ENCODE measurements at places on chromosomes 5 and 9.

DNA sequence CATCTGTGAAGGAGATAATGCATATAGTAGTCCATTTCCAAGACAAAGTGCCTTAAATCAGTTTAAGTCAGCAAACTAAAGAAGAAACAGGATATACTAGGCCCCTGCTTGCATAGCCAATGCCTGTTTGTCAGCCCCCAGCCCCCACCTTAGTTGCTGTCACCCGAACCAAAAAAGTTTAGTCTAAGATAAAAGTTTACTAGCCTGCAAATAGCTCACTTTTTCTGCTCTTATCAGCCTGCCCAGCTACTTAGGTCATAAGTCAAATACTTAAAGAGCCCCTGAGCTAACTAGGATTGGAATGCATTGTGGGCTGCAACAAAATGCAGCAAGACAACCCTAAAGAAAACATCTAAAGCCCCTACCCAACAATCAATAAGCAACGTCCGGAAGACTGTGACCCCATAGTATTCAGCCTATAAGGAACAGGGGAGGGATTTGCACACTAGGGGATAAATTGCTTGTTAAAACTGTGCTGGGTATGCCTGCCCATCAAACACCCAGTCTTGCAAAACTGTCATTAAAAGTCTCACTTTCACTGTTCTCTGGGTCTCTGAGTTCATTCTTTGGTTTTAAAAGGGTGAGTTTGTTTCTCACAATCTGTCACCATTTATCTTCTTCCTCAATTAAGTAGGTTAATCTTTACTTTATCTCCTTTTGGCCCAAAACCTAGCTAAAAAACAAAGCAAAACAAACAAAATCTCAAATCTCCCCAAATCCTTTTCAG lies 92.4 kb upstream of the CEP78 start:
- DNase-seq, result no peak

DNA sequence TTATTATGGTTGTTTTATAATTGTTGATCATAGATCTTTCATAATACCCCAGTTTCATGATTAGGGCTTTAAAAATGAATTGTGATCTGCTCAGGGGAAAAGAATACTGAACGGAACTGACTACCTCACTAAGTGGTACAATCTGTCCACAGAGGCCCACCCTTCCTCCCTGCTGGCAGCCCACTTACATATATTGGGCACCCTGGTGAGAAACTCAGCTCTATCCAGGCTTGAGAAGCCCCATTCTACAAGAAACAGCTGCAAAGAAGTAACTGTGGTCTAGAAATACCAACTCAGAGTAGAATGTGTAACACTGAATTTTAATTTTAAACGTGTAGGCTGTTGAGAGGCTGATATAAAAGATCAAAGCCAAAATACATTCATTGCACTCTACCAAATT lies 46.9 kb downstream of the TSSK1B start:
- DNase-seq, result no peak

GRCh38 chr5:25339541-25339940 lies 694.8 kb upstream of the CDH10 start:
- DNase-seq, result no peak

- DNase-seq, result no peak
These were observed 53.8 kb upstream of the JMY start for GRCh38 chr5:79182141-79182540.

DNA sequence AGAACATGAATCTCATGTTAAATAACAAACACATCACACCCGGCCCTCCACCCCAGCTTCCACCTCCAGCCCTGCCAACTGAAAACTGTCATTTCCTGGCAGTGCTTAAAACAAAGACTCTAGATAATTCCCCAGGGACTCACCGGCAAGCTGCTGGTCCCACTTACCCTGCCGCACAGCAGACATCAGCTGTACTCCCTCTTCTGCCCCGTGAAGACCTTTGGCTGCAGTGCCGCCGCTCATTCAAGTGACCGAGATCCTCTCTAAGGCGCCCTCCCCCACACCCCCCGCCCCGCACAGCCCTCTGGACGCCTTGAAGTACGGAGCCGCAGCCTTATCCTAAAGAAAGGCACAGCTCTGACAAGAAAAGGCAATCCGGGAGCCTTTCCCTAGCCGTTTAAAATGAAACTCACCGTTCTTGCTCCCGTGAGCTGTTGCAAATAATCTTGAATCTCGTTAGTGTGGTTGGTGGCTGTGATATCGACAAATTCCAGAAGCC lies 434 bp downstream of the GLRX start:
- DNase-seq, result no peak

DNA sequence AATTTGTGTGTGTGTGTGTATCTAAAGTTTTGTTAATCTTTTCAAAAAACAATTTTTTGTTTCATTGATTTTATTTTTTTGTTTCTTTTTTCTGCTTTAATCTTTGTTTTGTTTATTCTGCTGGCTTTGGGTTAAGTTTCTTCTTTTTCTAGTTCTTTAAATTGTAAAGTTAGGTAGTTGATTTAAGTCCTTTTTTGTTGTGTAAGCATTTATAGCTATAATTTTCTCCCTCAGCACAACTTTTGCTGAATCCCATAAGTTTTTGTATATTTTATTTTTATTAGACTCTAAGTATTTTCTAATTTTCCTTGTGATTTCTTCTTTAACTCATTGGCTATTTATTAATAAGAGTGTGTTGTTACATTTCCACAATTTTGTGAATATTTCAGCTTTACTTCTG lies 34.9 kb downstream of the GABRA6 start:
- DNase-seq, result no peak

GRCh38 chr5:173823721-173824567 lies 64.2 kb upstream of the CPEB4 start:
- no peak for DNase-seq

- no peak for DNase-seq
These were observed 10.7 kb upstream of the GCNT4 start for GRCh38 chr5:75062925-75063531.

- no peak for DNase-seq
These were observed 370.9 kb downstream of the PLK2 start for GRCh38 chr5:58088941-58089340.

DNA sequence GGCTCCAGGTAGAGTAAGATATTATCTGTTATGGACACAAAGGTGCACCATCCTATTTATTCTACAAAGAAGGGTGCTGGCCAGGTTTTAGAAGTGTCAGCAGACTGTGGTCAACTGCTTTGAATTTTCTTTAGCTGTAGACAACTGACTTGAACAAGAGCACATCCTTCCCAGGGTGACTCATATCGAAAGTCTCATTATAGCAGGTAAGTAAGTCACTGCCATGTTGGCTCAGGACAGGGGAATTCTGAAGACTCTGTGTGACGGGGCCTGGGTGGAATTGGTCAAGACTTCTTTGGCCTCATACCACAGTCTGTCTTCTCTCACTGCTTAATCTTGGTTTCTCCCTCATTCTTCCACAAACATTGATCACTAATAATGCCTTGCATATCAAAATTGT lies 214.5 kb upstream of the CDH9 start:
- DNase-seq, result no peak

DNA sequence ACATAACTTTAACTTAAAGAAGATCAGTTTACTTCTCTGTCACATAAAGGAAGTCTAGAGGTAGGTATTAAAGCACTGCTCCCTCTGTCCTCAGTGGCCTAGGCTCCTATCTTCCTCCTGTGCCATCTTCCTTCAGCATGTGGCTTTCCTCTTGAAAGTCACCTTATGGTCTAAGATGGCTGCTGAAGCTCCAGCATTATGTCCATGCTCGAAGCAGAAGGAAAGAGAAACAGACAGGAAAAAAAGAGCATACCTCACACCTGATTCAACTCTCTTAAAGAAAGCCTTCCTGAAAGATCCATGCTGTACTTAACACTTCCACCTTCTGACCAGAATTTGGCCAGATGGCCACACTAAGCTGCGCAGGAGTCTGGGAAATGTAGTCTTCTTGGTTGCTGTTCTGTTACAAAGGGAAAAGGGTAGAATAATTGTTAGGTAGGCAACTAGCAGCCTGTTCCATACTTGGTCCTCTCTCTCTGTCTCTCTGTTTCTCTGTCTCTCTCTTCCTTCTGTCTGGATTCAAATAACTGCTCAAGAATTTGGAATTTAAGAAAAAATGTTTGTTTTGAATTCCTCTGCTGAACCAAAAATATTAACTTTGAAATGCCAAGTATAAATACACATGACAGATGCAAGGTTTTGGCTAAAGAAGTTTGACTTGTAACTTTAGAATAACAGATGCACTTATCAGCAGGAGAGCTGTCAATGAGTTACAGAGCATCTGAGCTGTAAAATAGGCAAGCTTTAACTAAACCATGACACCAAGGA lies 16.0 kb downstream of the TMEM174 start:
- no peak for DNase-seq

DNA sequence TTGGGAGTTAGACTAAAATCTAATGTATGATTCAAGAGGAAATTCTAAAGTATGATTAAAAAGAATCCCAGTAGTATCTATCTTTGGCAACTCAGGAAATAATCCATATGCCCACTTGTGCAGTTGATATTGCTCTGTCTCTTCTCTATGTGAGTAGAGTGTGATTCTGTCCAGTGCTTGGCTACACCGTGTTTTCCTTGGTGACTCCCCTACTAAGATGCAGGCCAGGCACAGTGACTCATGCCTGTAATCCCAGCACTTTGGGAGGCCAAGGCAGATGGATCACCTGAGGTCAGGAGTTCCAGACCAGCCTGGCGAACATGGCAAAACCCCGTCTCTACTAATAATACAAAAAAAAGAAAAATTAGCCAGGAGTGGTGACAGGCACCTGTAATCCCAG lies 495.4 kb downstream of the MAT2B start:
- no peak for DNase-seq

DNA sequence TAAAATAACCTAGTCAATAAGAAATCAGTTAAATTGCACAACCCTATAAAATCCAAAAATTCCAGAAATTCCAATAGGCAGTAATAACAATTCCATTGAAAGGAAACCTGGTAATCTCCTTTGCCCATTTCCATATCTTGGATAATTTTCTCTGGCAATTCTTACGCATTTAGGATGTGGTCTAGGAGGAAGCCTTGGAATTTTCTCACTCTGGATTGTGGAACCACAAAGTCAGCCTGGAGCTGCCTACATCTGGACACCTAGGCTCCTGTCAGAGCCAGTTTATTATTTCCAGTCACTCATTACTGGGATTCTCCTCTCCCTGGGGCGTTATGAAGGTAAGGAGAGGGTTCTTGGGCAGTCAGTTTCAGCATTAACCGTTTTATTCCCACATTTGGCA lies 40.3 kb upstream of the GNE start:
- no peak for DNase-seq

DNA sequence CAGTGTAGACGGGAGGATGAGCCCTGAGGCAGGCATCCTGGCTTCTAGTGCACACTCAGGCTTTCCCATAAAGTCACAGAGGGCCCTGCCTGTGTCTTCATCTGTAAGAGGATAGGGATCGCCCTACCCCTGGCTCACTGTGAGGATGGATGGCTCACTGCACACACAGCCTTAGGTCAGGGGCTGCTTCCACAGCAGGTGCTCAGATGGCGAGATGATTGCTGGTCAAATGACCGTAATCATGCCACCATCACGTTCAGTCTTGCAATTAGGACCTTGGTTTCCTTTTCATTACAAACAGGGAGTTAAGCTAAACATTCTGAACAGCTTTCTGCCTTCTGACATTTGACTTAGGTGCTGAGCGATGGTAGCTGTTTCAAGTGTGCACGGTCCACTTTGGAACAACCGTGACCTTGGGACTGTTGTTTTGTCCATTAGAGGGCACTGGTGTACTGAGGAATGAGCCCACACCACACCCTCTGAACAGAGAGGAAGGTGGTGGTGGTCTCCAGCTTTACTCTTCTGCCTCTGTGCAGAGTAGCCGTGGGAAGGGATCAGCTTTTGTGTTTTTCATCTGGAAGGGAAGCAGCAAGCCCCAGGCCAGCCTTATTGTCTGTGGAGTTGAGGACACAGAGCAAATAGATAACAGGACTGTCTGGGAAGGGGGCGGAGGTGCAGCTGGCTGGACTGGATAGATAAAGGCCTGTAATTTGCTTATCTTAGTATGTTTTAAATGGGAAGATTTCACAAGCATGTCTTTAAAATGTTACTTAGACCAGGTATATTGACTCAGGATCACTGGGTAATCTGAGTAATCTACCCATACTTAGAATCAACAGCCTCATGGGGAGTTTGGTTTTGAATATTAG lies 183.1 kb downstream of the TRIO start:
- no peak for DNase-seq

DNA sequence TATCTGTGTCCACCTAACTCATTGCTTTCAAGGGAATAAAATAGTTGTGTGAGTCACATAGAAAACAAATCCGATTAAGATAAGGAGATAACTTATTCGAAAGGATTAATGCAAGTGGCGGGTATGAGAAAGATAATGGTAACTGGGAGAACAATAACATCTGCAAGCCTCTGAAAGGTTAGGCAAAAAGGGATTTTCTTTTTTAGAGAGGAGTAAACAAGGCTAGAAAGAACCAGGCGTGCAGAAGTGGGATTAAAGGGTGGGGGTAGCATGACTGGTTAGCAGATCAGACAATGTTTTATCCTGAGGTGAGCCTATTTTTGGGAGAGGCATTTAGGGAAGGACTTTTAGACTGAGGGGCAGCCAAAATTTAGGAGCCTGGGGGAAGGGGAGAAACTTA lies 34.7 kb upstream of the JMY start:
- no peak for DNase-seq

DNA sequence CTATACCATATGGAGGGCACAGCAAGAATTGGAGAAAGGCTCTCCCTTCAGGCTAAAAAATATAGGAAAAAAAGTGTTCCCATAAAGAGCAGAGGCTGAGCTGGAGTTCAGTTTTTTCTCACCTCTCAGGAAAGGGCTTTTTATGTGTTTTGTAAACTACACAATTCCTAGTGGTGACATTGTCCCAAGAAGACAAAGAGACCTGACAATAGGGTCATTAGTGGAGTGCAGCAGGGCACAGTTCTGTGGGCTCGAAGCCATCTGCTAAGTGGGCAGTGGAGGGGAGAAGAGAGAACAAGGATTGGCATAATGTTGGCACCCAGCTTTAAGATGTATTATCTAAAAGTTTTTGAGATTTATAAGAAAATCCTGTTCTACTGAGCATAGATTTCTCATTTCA lies 162.5 kb downstream of the HCN1 start:
- no peak for DNase-seq

DNA sequence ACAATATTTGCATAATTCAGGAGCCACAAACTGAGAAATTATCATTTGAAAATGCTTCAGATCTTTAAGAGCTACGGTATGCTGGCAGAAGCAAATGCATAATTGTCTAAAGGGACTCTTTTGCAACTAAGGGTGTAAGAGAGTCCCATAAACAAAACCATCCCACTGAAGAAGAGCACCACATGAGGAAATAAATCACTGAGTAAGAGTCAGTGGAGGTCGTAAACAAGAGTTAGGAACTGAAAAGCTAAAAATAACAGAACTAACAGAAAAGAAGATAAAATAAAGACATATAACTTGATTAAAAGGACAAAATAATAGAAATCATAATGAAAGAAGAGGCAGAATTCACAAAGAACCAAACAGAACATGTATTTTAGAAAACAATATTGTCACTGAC lies 3.5 kb upstream of the SMC2 start:
- DNase-seq, result no peak

DNA sequence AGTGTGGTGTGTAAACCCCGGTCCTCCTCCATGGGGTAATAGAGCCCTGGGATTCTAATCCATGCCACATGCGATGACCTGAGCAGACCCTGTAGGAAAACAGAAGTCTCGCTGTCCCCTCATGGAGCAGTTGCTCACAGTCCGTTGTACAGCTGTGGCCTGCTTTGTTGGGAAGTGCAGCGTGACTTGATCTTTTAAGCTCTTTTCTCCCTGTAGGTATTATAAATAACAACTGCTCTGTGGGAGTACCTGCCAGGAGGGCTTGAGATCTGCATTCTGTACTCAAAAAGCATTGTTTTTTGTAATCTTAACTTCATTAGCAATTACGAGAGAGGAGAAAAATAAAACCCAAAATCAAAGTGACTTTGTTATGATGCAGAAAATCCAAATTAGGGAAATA lies 17.3 kb downstream of the MEGF10 start:
- no peak for DNase-seq
